Heart left ventricle (tissue), 16 donors: ENCODE measurements at places on chromosomes 3 and 15. TPM values are rescaled to one million over a fixed set of nuclear protein-coding genes. Genes with fewer than 3 reads are reported as not detected.

Gene PYGO1
- total RNA-seq: 5.2 TPM

Gene IL17RD
- 7.7 TPM for total RNA-seq

DNA sequence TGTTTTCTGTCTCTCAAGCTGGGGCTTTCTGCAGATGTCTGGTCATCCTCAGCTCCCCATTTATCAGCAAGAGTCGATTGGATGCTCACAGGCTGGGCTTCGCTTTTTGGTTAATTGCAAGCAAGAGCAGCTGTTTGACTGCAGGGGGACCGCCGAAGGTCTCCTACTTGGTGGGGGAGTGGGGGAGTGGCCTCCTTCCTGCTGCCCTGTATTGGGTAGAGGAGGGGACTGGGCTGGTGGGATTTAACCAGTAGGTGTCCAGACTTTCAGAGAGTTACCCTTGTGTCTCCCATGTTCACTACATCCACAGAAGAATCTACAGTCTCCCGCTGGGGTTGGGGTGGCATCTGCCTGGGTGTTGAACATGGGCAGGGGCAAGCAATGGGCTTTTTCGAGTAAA, 78.7 kb downstream of the PLXNA1 start:
- no peak for DNase-seq

DNA sequence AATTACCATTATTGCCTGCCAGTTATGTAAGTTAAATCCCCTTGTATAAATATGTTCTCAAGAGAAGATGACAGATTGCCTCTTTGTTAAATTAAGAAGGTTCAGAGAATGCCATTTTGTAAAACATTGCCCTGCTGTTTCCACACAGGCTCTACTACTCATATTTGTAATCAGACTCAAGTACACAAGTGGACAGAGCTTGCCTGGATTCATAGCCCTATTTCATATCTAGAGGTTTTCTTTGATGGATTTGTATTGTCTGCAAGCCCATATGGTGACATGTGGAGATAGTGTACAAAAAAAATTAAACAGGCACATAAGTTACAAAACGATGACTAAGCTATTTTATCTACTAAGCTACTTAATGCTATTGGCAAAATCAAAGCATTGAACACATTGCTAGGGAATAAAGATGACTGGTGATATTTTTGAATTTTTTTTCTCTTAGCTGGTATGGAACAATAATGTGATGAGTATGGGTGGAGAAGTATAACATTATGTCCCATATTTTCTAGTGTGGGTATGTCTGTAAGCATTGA, 1286.6 kb upstream of the ALCAM start:
- DNase-seq: no peak

DNA sequence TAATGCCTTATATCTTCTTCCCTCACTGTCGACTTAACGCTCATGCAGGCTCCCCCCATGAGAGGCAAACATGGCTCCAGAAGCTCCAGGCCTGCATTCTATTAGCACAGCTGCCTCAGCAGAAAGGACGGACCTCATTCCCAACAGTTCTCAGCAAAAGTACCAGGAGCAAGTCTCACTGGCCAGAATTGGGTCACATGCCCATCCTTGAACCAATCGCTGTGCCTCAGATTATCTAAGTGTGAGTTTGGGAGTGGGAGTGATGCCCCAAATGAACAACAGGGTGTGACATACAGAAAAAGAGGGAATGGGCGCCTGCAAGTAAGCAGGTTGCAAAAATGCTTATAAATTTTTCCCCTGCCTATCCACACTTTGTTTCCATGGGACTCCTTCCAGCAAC, 4.3 kb upstream of the RAD18 start:
- DNase-seq: no peak

DNA sequence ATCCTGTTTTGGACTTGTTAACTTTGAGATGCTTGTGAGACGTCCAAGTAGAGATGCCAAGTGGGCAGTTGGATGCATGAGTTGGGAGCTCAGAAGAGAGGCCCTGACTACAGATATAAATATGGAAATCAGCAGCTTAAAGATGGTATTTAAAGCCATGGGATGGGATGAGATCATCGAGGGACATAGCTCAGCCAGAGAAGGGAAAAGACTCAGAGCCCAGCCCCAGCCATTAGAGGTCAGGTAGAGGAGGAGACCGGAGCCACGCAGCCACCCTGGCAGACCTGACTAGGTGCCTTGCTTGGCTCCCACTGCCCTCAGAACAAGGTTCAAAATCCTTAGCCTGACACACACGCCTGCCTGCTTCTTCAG, 31.1 kb downstream of the ATP2B2 start:
- no peak for DNase-seq

- no peak for DNase-seq
These were observed 384 bp upstream of the NDUFB4 start for GRCh38 chr3:120595788-120596115.

DNA sequence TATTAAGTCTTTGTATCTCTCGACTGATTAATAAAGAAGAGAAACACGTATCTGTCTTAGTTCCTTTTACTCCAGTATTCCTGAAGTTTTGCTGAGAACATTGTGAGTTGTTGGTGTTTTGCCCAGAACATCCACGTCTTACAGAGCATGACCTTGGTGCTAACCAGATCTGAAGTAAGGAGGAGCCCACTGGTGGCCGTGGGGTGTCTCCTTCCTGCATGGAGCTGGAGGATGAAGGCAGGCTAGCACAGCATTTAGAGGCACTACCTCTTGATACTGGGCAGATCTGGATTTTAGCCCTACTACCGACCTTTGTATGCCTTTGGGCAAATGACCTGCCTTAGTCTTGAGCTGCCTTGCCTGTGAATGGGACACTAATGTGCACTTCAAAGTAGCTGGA, 28.9 kb upstream of the ESYT3 start:
- no peak for DNase-seq

GRCh38 chr3:33636125-33636850, 81.8 kb downstream of the CLASP2 start:
- no peak for DNase-seq

DNA sequence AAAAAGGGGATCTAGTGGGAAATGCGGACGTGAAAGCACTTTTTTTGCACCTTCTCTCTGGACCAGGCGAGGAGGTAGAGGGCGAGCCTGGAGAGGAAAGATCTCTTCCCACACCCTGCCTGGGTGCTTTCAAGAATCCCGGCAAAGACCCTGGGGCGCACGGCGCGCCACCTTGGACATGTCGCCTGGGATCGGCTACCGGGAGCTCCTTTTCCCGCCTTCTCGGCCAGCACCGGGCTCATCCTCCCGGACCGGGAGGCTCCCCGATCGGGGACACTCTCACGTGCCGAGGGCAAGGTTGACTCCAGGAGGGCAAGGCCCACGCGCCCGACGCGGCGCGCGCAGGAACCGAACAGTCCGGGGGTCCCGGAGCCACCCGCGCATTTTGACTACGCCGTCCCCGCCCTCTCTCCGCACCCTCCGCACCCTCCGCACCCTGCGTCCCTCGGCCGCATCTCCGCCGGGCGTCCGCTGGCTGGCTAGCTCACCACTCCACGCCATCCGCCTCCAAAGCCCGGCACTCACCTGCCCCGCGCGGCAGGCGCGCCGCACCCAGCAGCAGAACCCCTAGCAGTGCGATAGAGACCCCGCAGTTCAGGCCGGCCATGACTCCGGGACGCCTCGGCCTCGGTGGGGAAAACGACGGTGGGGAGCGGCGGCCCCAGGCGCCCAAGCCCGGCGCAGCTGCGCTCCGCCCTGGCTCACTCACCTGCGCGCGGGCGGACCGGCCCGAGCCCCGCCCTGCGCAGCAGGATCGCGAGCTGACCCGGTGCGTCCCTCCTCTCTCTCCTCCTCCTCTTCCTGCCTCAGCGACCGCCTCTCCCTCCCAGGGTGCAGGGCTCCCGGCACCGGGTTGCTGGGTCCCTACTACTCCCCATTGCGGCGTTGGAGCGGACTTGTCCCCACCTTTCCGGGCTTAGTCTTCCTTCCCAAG, at the start of gene CDCP1:
TSS of gene CDCP1 (minus strand) at position 698 of the 934 bp plus-strand sequence. CDS start at position 607, 91 bp downstream.
- no peak for DNase-seq

DNA sequence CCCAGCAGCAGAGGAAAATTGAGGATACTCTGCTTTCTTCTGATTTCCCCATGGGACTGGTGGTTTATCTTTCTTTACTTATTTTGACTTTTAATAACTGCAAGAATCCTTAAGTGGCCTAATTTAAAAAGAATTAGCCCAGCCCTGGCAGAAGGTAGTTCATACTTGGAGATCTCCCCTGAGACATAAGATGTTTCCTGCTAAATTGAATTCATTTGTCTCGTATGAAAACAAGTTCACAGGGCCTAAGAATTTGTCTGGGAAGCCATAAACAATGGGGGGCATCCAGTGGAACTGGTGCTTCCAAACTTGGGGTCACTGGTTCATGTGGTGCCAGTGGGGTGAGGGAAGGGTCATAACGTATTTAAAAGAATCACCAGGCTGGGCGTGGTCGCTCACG, 283.1 kb upstream of the RASGRP1 start:
- DNase-seq: no peak

DNA sequence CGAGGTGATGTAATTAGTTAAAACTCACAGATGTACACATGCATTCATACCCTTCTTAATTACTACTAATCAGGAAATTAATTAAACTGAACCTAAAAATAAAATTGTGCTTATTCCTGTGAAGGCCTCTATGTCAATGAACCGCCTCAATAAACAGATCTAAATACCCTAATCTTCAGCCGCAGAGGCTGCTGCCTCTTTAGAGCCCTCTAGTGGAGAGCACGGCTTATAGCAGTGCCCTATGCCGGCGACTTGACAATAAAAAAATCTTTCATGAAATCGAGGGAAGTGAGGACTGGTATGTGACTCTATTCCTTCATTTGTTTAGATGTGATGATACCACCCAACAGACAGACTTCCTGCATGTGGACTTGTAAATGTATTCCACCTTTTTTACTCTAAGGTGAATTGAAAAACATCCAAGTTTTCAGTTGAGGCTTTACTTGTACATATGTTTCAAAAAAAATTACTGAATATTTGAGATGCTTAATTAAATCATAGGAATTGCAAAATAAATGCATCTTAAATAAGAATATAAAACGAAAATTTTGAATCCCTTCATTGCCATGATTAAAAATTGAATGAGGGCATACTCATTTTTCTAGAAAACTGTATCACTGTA, 8.3 kb upstream of the EPHA3 start:
- no peak for DNase-seq

DNA sequence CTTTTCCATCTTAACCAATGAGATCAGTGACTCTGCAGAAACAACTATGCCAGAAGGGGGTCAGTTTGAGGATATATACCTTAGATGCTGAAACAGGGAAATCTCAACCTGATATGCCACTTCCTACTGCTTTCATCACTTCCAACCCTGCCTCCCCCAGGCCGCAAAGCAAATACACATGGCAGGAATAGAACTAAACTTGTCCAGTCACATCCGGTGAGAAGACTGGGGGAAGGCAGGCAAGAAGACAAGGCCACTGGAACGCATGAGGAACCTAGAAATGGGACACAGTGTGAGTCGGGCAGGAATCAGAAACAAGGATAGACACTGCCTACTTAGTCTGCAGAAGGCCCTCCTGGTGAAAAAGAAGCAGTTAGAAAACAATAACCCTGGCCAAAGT, 90.6 kb downstream of the MYO5A start:
- DNase-seq: no peak
